ENCODE measurements at places on chromosomes 2 and 18.

- DNase-seq = no peak
These were observed 31.8 kb downstream of the TMEM17 start for GRCh38 chr2:62474176-62474575.

- no peak for DNase-seq
These were observed 628.5 kb upstream of the KLHL29 start for GRCh38 chr2:22756276-22757043.

DNA sequence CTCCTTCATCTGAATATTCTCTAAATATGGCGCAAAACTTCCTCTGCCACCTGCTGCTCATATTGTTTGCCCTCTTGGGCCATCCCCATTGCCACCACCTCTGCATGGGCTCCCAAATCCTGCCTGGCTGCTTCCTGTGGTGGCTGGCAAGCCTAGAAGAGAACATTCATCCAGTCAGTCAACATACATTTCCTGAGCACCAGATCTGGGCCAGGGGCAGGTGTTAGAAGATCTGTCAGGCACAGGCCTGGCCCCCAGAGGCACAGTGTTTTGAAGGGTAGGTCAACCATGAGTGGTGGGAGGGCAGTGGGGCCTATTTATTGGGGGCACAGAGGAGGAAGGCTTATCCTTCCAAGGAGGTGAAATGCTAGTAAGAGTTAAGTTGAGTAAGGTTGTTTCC lies 73.2 kb downstream of the TMEM247 start:
- DNase-seq = no peak

GRCh38 chr2:105409717-105410116 lies 10.9 kb upstream of the FHL2 start:
- DNase-seq = peak; percentile 75

GRCh38 chr2:37020887-37021796 lies 54.8 kb upstream of the STRN start:
- DNase-seq = no peak

Measured in BJ (cell line).